ENCODE measurements at places on chromosomes 12 and 14.

GRCh38 chr14:66628636-66629035, 120.7 kb downstream of the GPHN start:
- DNase-seq: no peak

- no peak for DNase-seq
Observed at GRCh38 chr14:85911044-85911443, 381.1 kb downstream of the FLRT2 start.

DNA sequence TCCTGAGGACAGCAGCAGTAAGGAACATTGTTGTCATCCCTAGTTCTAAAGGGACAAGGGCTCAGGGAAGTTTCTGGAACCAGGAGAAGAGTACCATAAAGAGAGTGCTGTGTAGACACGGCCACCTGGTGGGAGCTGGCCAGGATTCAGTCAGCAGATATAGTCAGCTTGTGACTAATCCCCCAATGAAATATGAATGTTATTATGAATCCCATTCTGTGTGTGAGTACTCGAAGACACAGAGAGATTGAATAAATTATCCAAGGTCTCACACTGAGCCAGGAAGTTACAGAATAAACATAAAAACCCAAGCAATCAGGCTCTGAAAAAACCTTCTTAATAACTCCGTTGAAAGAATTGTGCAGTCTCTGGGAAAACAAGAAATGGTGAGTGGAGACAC, 1359.5 kb downstream of the AACS start:
- DNase-seq: no peak

DNA sequence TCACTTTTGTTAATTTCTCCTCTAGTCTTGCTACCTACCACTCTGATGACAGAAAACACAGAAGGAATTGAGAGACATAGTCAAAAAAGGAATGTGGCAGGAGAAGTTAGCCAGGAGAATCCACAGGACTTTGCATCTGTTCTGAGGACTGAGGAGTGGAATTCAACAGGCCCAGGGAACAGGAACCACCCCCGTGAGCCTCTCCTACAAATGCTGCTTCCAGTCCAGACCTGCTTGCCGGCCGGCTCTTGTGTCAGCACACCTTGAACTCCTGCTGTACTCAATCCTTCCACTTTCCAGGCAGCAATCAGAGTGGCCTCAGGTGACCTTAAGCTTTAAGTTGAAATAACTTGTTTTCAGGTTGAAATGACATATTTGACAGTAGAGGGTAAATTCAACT, 903.1 kb downstream of the BCL11B start:
- DNase-seq: no peak

GRCh38 chr12:62166525-62166924, 93.7 kb upstream of the USP15 start:
- no peak for DNase-seq

DNA sequence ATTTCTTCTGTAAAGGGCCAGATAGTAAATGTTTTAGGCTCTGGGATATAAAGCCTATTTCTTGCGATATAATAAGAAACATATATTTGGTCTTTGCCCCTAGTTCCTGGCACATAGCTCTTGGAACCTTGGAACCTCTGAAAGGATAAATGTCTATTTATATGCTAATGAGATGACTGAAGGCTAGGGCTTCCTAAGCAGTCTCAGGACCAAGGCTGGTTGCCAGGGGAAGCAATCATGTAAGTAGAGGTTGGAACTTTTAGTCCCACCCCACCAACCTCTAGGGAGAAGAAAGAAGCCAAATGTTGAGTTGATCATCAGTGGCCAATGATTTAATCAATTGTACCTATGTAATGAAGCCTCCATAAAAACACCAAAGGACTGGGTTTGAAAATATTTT, 26.6 kb upstream of the NFYB start:
- no peak for DNase-seq

DNA sequence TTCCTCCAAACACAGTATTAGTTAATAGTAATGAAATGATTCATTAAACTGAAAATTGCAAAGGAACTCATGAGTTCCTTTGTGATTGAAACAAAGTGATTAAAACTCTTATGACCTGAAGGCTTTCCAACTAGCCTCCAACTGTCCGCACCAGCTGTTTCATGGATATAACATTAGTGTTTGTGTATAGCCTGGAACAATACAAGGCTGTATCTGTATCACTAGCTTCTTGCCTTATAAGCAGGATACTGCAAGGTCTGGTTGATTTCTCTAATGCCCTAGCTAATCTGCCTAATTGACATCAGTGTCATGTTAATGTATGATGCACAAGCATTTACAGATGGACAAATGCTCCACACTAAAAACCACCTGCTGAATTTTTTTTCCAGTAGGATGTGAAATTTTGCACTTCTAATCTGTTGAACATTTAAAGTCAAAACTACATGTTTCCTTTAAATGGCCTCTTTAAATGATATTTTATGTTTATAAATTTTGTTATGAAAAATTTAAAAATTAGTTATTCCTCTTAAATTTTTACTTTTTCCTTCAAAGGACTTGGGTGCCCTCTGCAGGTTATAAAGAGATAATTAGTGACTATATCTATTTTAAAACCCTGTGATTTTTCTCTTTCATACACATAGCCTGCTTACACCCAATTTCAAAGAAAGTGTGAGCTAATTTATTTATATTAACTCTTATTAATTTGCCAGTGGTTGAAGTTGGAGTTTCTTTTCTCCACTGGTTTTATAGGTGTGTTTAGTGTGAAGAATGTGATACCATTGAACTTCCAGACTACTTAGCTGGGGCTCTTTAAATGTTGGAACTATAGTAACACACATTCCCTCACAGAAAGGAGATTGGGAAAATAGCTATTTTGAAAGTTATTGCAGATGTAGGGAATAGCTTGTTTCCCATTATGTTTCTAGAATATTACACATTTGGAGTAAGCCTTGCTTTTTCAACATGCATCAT, 25.4 kb downstream of the AP5M1 start:
- DNase-seq: peak; percentile 2

DNA sequence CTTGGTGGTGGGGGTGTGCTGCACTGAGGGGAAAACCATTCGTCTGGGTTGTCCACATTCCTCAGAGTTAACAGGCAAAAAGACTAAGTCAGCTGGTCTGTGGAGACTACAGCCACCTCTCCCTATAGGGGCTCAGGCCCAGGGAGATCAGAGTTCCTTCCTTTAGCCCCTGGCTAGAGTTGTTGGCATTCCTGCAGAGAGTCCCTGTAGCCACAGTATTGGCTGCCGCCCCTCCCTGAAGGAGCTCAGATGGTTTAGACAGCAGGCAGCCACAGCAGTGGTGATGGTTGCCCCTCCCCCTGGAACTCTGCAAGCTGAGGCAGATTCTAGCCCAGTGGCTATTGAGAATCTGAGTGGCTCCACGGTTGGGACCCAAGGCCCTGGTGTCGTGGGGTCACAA, 1072.5 kb upstream of the ATXN7L3B start:
- no peak for DNase-seq

GRCh38 chr12:113070117-113070906, 13.8 kb downstream of the DTX1 start:
- DNase-seq: no peak

DNA sequence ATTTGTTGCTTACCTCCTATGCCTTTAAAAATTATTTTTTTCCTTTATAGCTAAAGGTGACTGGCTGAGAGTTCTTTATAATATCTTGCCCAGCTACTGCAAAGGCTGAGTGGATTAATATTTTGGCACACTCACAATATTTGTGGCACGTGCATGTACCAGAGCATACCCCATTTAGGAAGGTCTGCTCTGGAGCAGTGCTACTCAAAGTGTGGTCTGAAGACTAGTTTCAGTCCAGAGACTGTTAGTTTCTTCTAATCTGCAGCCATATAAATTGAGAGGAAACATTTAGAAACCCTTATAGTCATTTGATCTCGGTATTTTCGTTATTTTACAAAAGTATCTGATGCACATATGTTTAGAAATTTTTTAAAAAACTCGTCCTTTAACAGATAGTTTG, 51.0 kb downstream of the IFT81 start:
- no peak for DNase-seq

DNA sequence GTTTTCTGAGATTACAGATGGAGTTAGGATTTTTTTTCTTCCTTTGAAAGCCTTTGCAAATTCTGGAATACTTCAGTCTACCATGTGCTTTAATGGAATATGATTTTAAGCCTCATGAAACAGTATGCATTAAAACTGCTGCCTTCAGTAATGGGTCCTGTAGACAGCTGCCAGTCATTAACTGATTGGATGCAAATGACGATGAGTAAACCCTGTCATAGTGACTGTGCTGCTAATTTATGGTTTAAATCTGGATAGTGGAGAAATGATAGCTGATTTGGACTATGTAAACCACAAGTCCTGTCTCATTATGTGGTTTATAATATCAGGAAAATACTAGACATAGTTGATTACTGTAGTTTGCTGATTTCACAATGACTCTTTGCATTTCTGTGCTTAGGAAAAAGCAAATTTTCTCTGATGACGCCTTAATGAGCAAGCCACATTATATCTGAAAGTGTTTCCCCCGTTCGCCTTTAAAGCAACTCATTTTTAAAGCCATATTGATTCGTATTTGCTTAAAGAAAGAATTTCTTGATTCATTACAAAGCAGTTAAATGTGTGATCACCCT, 217.6 kb downstream of the TMTC2 start:
- no peak for DNase-seq
